SK-N-MC (cell line): ENCODE measurements at places on chromosomes 12 and 14.

- no peak for DNase-seq
Measured at GRCh38 chr14:31508135-31508534, 20.3 kb upstream of the GPR33 start.

DNA sequence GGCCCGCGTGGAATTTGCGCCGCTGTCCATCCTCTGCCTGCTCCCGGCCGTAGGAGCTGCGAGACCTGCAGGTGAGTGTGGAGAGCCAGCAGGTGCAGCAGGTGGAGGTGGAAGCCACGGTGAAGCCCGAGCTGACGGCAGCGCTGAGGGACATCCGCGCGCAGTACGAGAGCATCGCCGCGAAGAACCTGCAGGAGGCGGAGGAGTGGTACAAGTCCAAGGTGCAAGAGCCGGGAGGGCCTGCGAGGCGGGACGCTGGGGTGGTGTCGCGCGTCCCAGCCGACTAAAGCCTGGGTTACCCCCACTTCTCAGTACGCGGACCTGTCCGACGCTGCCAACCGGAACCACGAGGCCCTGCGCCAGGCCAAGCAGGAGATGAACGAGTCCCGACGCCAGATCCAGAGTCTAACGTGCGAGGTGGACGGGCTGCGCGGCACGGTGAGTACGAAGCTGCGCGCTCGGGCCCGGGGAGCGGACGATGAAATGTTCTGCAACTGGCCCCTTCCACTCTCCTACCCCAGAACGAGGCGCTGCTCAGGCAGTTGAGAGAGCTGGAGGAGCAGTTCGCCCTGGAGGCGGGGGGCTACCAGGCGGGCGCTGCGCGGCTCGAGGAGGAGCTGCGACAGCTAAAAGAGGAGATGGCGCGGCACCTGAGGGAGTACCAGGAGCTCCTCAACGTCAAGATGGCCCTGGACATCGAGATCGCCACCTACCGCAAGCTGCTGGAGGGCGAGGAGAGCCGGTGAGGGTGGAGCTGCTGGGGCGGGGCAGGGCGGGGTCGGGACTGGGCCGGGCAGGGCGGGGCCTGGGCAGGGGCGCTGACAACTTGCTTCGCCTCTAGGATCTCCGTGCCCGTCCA lies 2.1 kb downstream of the PRPH start:
- DNase-seq, result no peak

- no peak for DNase-seq
Measured at GRCh38 chr14:90642244-90642717, 173.9 kb downstream of the TTC7B start.

DNA sequence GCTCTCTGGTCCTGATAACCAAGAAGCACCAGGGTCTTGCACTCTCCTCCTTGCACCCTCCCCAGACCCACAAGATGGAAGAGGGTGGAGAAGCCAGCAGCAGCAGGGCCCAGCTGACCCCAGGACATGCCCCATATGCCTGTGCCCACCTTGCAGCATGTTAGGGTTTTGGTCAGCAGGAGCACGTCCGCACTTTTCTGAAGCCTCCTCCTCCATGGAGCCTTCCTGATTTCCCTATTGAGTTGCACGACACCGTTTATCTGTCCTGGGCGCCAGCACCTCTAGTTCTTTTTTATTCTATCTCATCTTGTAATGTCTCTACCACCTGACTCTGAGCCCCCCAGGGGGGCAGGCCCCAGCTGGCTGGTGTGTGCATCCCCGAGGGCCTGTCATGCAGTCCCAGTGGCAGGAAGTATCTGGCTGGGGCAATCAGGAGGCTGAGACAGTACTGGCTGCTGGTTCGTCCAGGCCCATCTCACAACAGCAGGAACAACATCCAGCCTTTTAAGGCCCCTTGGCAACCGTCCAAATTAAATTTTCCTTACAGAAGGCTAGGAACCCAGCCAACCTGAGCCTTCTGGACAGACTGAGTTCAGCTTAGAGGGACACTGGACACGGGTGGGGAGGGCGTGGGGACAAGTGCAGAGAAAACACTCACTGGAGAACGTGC lies 39.6 kb downstream of the CCDC85C start:
- no peak for DNase-seq

DNA sequence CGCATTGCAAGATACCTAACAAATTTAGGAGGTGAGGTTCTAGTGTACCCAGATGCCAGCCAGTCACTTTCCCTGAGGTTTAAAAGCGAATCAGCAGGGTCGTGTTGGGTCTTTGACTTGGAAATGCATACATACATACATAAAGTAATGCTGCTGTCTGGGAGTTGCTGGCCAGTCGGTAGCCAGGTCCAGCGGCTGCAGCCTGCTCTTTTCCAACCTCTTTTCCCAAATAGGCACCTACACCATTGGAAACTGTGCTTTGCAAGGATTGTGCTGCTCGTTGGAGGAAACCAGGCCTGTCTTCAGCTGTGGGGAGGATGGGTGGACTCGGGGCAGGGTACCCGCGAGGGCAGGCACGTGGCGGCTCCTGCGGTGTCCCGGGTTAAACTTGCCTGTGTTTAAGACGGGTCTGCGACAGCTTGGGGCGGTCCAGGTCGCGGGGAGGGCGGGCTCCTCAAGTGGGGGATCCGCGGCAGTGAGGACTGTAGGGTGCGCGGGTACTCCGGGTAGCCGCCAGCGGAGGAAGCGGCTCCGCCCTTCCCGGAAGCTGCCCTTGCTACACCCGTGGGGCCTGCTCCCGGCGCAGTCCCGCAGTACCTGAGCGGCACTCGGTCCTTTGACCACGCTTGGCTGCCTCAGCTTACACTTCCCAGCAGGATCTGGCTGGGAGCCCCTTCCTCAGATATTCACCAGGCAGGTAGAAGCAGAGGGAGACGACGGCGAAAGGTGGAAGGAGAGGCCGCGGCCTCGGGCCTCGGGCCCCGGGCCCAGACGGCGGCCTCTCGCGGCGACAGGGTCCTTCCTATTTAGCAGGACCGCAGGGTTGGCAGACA lies 2.7 kb downstream of the TTC6 start:
- no peak for DNase-seq

DNA sequence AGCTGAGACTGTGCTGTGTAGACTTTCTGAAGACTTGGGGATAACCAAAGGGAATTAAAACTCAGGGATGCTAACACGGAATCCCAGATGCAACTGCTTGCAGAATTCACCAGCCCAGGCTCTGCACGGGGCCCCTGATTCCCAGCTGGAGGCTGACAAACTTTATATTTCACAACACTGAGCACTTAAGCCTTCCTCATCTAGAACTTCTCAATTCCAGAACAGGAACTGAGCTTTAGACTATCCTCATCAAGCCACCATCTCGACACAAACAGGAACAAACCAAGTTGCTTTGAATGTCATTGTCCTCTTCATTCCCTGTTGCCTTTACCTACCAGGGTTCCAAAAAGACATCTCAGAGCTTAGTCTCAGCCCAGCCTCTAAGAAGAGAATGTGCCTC lies 22.2 kb downstream of the CCDC63 start:
- no peak for DNase-seq

GRCh38 chr14:75495882-75496281 lies 26.4 kb upstream of the BATF start:
- no peak for DNase-seq

- no peak for DNase-seq
Measured at GRCh38 chr14:54117396-54117795, 160.8 kb upstream of the BMP4 start.

- DNase-seq, result no peak
Measured at GRCh38 chr12:116832353-116832752, 48.9 kb downstream of the HRK start.

GRCh38 chr14:51283402-51284085 lies 43.5 kb downstream of the TMX1 start:
- DNase-seq, result peak; percentile 66

DNA sequence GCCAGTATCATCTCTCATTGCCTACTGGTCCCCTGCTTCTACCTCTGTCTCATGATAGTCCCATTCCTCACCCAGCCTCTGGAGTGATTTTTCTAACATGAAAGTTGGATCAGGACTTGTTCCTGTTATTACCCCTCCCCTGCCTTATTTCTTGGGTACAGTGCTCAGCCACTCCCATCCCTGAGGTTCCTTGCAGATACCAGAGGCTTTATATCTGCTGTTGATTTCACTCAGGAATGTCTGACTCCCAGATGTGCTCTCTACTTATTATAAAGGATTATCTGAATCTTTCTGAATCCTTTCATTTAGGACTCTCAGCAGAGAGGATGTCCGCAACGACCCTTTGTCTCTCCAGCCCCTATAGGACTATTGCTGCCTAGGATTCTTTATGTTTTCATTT lies 111.2 kb downstream of the LRRK2 start:
- DNase-seq, result no peak

GRCh38 chr12:22121224-22121623 lies 75.2 kb downstream of the CMAS start:
- DNase-seq, result no peak

GRCh38 chr12:77402716-77403115 lies 337.3 kb upstream of the E2F7 start:
- DNase-seq, result peak; percentile 73

DNA sequence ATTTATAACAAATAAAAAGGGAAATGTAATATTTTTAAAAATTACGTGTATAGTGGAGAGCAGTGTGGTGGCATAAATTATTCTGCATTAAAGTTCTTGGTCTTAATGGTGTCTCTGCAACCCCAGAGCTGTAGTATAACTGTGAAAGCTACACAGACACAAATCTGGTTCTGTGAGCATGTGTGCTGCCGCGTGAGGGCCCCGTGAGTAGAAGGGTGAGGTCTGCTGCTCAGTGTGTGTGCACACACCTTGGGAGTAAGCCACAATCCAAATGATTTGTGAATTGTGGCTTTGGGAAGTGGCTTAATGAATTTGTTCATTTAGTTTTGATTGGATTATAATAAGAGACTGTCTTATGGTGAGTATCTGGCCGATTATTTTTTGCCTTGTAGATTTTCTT lies 16.8 kb downstream of the PELI2 start:
- DNase-seq, result no peak

DNA sequence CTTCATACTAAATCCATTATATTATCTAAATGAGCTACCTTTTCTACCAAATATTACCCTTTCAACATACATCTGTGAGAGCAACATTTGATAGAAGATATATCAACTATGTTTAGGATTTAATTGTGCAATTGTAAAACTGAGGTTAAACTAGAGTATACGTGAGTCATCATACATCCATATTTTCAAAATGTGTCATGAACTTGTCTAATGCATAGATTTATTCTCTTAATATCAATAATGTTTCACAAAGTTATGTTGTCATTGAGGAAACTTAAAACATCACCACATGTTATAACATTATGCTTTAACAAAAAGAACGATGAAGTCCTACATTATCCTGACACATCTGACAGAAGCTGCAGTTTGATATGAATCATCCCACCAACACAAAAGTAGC lies 645.5 kb upstream of the NOVA1 start:
- no peak for DNase-seq

DNA sequence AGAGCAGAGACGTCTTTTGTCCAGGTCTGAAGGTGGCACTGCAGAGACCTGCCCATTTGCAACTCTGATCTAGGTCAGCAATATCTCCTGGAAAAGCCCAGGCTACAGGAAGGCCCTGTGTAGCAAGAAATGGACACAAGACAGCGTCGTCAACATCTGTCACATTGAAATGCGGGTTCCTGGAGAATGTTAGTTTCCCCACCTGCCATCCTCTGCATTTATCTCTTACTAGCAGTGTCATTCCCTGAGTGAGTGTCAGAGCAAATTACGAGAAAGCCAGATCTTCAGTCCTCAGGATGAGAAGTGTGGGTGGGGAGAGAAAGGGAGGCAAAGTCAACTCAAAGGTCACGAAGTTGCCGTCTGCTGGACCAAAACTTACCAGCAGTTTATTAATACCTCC lies 27.4 kb upstream of the FLVCR2 start:
- no peak for DNase-seq

DNA sequence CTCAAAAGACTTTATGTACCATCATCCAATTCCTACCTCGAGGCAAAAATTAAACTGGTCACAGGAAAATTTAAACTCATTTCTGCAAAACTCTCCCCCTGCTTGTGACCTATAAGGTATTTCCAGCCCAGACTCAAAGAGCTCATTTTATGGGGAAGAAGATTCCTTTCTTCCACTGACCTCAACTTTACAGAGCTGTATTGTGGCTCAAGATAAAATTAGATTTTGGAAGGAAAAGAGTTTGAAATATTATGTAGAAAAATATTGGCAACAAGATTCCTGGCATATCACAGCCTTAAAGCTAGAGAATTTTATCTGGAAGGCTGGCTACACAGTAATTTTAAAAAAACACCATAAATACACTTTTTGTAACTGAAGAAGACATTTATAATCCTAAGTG lies 91.7 kb downstream of the STXBP6 start:
- no peak for DNase-seq

DNA sequence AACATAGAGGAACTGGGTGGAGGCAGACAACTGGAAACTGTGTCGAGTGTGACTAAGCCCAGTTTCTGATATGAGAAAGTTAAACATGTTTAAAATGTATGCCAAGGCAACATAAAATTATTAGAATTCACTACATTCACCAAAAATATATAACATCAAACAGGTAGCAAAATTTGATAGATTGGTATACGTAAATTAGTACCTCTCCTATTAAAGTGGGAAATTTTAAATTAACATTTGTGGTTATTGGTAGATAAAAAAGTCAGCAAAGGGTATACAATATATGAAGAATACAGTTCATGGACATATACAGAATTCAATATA lies 53.0 kb downstream of the CCDC91 start:
- DNase-seq, result no peak
